ENCODE measurements at places on chromosomes 3 and 15.
A peak's percentile ranks its signal among the peaks of the same experiment; 100 is the strongest.

DNA sequence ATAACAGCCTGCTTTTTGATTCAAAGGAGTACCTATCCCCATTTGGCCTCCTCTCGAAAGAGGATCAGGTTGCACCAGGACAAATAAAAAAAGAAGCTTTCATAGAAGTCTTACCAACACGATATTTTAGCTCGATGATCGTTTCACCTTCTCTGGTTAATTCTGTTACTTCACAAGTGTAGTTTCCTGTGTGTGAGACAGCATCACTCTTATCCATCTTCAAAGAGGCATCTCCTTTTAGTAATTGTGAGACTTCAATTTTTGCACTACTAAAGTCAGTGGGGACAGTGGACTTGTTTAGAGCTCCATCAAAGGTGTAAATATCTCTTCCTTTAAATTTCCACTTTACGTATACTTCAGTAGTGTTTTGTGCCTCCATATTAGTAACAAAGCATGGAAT is 11.0 kb downstream of the CD47 start:
- DNase-seq: no peak

DNA sequence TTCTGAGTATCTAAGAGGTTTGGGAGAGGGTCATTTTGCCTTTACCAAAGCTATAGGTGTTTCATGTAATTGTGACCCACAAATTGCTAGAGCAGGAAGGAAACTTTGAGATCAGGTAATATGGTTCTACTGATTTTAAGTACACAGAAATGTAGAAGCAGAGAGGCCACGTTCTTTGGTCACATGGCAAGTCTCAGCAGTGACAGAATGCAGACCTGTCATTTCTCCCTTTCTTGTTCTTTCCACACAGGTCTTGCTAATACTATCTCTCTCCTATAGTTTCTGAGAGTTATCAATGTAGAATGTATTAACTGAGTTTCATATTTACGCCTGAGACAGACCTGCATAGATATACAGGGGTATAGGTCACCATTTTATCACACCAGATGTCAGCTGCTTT is 10.9 kb upstream of the RTP1 start:
- no peak for DNase-seq

GRCh38 chr15:67585681-67586080 is 43.2 kb downstream of the MAP2K5 start:
- DNase-seq: no peak

GRCh38 chr3:138010273-138010590 is 267 bp downstream of the CLDN18 start:
- DNase-seq: no peak

DNA sequence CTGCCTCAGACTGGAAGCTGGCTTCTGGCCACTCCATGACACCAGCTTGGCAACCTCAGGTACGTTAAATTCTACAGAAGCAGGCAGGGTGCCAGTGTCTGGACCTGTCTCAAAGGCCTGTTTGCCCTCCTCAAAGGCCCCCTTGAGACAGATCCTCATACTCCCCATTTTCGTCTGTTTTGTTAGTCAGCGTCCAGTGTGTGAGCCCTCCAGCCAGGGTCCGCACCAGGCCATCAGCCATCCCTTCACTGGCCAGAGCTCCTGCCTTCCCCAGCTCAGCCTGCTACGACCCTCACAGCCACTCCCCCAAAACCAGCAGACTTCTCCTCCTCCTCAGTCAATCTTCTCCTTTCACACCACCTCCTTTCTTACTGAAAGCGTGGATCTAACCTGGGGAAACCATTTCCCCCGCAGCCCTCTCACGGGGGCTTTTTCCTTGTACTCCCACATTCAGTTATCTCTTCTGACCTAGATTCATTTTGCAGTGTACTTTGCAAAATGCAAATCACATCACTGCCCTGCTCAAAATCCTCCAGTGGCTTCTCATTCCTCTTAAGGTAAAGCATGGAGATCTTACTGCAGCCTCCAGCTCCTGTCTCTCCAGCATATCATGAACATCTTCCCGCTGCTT is 66.1 kb upstream of the CTDSPL start:
- no peak for DNase-seq

DNA sequence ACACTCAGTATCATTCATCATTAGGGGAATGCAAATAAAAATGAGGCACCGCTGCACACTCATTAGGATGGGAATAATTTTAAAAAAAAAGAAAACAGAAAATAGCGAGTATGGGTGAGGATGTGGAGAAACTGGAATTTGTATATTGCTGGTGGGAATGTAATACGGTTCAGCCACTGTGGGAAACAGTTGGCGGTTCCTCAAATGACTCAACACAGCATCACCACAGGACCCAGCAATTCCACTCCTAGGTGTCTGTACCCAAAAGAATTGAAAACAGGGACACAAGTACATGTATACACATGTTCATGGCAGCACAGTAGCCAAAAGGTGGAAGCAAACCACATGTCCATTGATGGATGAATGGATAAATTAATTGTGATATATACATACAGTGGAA is 35.2 kb upstream of the RFTN1 start:
- no peak for DNase-seq

- DNase-seq: no peak
These were observed 12.4 kb upstream of the MAN2C1 start for GRCh38 chr15:75380773-75381172.

- DNase-seq: no peak
These were observed 37.3 kb upstream of the CMTM8 start for GRCh38 chr3:32200992-32201758.

GRCh38 chr3:12968541-12968940 is 104.7 kb downstream of the IQSEC1 start:
- no peak for DNase-seq

DNA sequence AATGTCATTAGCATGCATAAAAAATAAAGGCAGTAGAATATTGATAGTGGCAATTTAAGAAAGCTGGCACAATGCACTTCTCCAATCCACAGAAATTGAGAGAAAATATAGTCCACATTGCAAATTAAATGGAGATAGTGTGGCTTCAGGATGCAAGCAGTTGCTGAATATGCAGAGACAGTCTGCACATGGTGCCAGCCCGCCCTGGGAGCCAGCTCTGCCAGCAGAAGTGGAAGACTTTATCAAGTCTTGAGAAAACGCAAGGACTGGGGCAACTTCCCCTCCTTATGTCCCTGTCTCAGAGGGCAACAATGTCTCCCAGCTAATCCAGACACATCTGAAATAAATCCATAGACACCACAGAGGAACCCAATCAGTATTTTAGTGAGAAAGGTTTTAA is 57.2 kb downstream of the MB21D2 start:
- no peak for DNase-seq

- DNase-seq: no peak
These were observed 22.3 kb downstream of the HACD2 start for GRCh38 chr3:123562547-123562946.

- DNase-seq: no peak
These were observed 65.0 kb upstream of the ATP2B2 start for GRCh38 chr3:10570196-10570946.

- peak; percentile 24 for DNase-seq
These were observed 471.9 kb upstream of the FRG2C start for GRCh38 chr3:75192146-75192616.

GRCh38 chr3:184593220-184593927 is 31.8 kb downstream of the EPHB3 start:
- DNase-seq: no peak

- no peak for DNase-seq
These were observed 989 bp upstream of the PPIB start for GRCh38 chr15:64163659-64164362.

DNA sequence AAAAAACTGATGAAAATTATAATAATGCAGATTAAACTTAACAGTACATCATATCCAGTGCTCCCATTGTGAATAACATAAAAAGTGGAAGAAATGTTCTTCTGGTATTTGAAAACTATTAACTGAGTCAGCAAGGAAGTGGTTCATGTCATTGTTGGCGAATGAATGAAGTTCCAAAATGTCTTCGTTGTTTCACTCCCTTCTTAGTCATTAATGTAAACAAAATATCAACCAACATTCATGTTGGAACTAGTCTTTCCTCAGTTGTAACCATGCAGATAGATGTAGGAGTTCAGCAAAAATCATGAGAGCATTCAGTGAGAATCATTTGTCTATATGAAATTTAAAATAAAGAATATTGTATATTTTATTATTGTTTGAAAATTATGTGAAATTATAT is 44.1 kb upstream of the ICE2 start:
- DNase-seq: no peak

GRCh38 chr3:172173316-172174254 is 134.2 kb downstream of the FNDC3B start:
- no peak for DNase-seq

DNA sequence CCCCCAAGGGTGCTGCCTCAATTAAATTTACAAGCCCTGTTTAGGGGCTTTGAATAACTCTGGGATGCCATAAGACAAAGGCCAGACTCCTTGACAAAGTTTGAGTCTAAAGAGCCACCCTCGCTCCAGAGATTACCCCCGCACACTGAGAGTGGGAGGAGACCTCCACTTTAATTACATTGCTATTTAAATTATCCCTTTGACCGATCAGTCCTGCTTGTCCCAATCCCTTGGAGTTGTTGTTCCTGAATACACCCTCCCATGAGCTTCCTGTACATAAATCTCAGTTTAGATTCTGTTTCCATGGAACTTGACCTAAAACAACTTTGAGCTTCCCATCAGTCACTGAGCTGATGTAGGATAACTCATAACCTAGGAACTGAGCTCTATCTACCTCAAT is 596.3 kb downstream of the PYDC2 start:
- no peak for DNase-seq

- no peak for DNase-seq
These were observed 7.2 kb upstream of the MUC13 start for GRCh38 chr3:124941771-124942170.

DNA sequence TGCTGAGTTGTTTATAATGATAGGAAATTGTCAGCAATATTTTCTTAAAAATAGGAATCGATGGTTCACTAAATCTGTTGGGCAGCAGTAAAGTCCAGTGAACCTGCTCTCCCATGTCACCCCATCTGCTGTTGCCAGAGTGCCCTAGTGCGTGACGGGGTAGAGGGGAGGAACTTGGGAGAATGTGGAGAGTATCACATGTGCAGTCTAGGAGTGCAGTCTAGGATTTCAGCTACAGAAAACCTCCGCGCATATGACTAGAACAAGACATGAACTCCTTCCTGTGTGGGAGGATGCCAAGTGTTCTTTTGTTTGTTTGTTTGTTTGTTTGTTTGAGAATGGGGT is 74.6 kb upstream of the ACAD9 start:
- DNase-seq: no peak

GRCh38 chr3:117589454-117589853 is 879.9 kb downstream of the TUSC7 start:
- no peak for DNase-seq

DNA sequence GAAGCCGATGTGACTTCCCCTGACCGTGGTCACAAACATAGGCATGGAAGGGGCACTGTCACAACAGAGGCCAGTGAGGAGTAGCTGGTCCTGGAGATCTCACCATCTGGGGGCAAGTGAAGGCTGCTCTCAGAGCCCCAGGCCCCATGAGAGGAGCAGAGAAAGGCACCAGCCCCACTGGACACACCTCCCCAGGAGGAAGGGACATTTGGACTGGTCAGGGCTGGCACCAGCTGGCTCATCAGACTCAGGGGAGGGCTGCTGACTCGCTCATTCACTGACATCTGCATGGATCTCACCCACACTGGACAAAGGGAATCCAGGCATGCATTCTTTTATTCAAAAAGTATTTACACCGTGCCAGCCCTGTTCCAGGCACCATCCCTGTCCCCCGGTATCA is 26.8 kb downstream of the ESYT3 start:
- DNase-seq: no peak

GRCh38 chr3:69926385-69926784 is 73.1 kb upstream of the SAMMSON start:
- no peak for DNase-seq
